ENCODE measurements at places on chromosomes 5 and 9.

- DNase-seq: no peak
These were observed 21.8 kb downstream of the RGMB start for GRCh38 chr5:98795243-98795642.

DNA sequence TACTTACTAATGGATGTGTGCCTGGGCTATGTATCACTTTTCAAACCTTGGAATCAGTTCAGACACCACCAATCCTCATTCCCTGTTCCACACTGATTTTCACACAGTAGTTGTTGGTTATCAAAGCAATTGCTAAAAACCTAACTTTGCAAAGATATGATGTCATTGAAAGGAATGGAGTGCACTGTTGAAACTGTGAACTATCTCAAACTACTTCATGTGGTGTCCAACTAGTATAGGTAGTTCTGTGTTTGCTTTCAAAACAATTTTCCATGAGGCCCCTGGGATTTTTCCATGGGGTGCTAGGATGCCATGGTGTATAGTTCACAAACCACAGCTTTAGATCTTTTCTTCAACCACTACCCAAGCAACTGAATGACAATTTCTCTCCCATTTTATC, 17.8 kb downstream of the INIP start:
- no peak for DNase-seq

- no peak for DNase-seq
These were observed 27.6 kb upstream of the NREP start for GRCh38 chr5:111784491-111785181.

DNA sequence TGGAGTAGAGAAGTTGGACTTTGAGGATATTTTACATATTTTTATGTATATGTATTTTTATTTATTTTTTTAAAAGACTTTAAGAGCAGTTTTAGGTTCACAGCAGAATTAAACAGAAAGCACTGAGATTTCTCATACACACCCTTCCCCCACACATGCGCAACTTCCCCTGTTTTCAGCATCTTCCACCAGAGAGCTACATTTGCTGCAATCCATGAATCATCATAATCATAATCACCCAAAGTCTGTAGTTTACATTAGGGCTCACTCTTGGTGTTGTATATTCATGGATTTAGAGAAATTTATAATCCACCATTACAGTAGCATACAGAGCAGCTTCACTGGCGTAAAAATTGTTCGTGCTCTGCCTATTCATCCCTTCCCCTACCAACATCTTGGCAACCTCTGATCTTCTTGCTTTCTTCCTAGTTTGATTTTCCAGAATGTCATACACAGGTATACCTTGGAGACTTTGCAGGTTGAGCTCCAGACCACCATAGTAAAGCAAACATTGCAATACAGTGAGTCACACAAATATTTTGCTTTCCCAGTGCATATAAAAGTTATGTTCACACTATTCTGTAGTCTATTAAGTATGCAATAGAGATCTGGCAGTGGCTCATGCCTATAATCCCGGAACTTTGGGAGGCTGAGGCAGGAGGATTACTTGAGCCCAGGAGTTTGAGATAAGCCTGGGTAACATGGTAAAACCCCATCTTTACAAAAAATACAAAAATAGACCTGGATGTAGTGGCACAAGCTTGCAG, 9.6 kb upstream of the CCDC171 start:
- DNase-seq: peak; percentile 15

DNA sequence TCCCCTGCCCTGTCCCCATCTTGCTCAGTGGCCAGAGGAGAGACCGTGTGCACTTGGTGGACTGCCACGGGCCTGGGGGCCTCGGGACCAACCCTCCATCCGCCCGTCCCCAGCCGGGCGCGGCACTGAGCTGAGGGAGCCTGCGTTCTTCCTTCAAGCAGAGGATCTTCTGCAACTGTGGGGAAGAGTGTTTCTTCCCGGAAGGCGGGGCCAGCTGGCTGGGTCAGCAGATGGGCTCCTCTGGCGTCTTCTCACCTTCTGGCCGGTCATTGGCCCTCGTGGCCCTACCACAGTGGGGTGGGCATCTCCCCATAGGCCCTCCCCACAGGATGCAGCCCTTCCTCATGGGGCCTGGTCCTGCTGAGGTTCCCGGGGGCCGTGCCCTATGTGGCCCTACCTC, 17.4 kb downstream of the RXRA start:
- DNase-seq: no peak

GRCh38 chr5:68957591-68957990, 136.2 kb upstream of the SLC30A5 start:
- no peak for DNase-seq

GRCh38 chr9:71796100-71796767, 27.9 kb upstream of the CEMIP2 start:
- DNase-seq: no peak

- DNase-seq: no peak
These were observed 55.3 kb upstream of the FSD1L start for GRCh38 chr9:105392531-105392930.

DNA sequence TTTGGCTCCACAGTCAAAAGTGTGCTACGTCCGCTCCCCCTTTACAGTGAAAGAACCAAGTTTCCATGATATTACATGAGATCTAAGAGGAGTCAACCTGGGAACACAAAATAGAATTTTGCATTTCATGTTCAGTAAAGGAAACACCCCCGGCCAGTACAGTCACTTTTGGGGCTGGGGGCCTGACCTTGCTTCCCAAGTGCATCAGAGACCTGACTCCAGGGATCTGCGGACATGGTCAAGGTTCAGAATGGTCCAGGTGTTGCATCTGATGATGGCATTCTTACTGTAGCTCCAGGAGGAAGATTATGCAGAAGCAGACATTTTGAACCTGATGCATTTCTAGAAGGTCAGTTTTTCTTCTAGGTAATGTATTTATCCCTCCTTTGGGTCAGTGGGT, 39.8 kb downstream of the AK8 start:
- DNase-seq: no peak

- no peak for DNase-seq
These were observed 16.0 kb downstream of the CEMIP2 start for GRCh38 chr9:71752352-71752751.

- DNase-seq: no peak
These were observed 82.2 kb upstream of the GABRP start for GRCh38 chr5:170701334-170701733.

- no peak for DNase-seq
These were observed 28.5 kb upstream of the GOLGA1 start for GRCh38 chr9:124969401-124969800.

DNA sequence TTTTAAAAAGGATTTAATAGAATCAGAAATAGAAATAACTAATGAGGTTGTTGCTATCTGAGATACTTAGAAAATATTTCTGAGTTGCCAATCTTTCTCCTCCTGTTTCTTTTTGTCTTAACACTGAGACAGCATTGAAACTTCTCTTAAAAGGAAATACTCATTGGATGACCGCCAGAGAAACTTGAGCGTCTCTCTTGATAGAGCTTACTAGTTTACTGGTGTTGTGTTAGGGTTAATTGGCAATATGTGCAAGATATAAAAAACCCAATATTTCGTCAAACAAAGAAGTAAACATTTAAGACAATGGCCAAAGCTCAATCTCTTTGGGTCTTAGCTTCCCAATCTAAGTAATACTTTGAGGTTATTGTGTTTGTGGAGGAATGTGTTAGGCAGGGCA, 176.4 kb upstream of the CHD1 start:
- no peak for DNase-seq

- DNase-seq: no peak
These were observed 480.8 kb upstream of the CTNND2 start for GRCh38 chr5:12385095-12385494.

DNA sequence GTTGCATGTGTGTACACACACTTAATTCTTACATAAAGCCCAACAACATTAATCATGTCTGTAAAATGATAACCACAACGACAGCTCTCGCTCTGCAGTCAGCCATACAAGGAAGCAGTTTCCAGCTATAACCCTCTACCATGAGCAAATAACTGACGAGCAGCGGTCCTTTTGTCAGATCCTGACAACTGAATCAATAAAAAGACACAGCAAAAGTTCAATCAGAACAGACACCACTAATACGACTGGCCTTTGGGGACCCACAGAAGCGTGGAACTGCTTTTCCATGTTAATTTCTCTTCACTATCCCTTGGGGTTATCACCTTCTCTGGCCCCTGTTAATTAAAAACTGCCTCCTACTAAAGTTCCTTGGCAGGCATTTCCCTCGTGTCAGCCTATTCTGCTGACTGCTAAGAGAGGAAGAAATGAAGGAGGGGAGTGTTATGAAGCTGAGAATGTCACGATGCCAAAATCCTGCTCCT, 722.8 kb upstream of the GRAMD2B start:
- DNase-seq: peak; percentile 7

GRCh38 chr5:68193481-68194036, 22.0 kb upstream of the PIK3R1 start:
- DNase-seq: no peak

GRCh38 chr5:170623576-170624181, 119.9 kb downstream of the KCNIP1 start:
- DNase-seq: peak; percentile 19

DNA sequence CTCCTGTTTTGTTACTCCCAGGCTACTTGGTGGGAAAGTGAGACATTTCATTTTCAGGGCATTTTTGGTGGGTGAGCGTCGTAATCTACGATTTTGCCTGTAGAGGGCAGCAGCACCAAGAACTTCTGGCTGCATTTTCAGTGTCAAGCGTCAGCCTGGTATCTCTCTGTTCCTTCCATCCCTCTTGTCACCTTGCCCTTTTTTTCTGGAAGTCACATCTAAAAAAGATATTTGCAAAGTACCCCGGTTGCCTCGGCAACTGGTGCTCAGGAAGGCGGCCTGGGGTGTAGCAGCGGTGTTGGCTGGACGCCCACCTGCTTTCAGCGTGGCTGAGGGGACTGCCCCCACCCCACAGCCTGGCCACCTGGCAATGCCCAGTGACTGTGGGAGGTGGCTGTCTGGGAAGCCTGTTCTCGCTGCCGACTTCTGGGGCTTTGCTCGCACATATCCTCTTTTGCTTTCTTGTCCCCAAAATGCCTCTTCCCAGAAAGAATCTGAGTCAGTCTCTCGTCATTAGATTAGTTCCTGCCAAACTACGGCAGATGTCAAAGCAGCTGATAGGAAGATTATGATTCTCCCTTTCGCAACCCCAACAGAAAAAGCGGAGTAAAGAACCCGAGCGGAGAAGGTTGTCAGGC, 84.5 kb downstream of the ACER2 start:
- DNase-seq: peak; percentile 47

DNA sequence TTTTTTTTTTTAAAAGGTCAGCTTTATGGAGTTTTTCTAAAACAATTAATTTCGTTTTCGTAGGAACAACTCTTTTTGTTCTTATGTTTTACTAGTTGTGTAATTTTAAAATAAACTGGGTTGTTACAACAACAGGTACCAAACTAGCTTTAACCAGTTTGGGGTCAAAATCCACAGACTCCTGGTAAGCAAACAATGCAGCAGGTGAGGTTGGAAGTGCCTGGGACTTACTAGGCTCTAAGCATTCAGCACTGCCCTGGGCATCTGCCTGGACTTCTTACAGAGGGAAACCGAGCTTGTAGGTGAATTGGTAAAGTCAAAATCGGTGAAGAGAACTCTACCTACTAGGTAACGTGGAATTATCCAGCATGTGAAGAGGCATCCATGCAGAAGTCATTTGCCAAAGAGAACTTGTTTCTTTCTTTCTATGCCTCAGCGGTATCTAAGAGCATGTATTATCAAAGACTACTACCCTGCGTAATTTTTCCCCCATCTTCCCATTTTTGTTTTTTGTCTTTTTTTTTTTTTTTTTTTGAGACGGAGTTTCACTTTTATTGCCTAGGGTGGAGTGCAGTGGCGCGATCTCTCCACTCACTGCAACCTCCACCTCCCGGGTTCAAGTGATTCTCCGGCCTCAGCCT, 145.4 kb downstream of the KCTD16 start:
- no peak for DNase-seq

DNA sequence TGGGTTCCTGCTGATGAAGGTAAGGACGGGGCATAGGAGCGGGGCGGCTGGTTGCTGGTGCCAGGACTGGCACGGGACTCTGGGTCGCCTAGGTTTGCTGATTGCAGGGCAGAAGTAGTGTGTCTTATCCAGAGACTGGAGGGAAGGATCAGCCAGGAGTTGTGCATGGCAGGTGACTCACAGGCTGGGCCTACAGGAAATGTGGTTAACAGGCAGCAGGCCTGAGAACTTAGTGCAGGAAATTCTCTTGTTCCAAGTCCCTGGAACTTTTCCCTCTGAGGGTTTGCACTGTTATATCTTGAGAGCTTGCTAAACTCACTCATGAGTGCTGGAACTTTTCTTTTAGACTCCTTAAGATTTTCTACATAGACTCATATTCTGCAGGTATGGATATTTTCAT, 95.1 kb downstream of the ANXA2R start:
- DNase-seq: peak; percentile 87

GRCh38 chr5:110321117-110321516, 405.4 kb downstream of the TMEM232 start:
- no peak for DNase-seq

GRCh38 chr9:136051453-136051836, 43.6 kb downstream of the NACC2 start:
- DNase-seq: no peak

GRCh38 chr9:88462191-88462590, 72.8 kb upstream of the NXNL2 start:
- DNase-seq: peak; percentile 20

DNA sequence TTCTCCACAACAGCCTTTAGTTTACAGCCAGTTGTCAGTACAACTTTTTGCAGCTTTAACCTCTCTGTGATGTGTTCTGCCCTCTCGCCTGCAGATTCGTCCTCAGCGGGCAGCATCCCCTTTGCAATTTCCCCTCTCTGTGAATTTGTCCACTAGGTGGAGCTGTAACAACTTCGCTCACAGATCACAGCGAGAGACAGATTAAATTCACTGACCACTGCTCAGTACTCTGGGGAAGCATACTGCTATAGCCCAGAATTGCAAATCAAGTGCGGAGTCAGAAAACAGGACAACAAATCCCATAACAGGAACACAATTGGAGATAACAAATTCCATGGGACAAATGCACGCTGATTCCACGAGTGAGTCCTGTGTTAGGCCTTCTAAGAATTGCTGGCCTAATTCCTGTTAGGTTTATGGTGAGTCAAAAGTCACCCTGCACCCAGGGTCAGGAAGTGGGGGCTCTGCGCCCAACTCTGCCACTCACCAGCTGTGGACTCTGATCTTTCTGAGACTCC, 2124.9 kb downstream of the MAT2B start:
- peak; percentile 48 for DNase-seq

GRCh38 chr9:87662808-87663528, 63.0 kb upstream of the CTSL start:
- DNase-seq: peak; percentile 97

DNA sequence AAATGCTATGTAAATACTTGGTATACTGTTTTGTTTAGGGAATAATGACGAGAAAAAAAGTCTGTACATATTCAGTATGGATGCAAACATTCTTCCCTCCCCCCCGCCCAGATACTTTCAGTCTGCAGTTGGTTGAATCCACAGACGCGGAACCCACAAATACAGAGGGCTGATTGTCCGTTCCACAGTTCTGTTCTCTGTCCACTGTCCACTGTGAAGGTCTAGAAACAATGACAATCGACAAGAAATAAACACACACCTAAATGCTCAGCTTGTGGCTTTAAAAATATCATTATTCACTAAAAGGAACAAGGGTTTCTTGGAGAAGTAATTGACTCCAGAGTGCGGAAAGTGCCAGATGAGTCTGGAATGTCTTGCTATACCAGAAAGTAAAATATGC, 109.1 kb downstream of the TMEM161B start:
- DNase-seq: no peak

Data from NCI-H226 (cell line).